ENCODE measurements at places on chromosomes 7 and 10.

DNA sequence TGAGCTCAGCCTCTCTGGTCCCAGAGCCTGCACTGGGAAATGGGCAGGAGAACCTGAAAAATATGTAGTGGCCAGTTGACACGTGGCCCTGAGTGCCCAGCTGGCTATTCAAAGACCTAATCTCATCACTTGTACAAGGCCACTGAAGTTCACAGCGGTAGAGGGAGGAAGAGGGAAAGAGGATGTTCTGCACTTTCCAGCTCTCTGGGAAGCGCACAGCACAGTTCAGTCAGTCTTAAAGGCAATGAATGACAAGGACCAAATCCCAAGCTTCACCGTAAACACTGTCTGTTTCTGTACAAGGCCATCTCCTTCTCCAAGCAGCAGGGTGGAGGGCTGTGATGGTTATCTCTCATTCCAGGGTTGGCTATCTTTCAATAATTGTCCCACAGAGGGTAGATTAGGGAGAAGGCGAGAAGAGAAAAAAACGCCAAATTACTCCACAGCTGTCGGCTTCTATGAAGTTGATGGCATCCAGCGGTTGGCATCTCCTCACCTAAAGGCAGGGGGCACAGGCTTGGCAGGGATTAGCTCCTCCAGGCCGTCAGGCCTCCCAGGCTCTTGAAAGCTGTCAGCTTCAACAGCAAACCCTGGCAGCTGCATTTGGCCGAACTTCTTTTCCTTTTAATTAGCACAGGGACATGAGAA is 10.6 kb downstream of the SFMBT2 start:
- no peak for DNase-seq

DNA sequence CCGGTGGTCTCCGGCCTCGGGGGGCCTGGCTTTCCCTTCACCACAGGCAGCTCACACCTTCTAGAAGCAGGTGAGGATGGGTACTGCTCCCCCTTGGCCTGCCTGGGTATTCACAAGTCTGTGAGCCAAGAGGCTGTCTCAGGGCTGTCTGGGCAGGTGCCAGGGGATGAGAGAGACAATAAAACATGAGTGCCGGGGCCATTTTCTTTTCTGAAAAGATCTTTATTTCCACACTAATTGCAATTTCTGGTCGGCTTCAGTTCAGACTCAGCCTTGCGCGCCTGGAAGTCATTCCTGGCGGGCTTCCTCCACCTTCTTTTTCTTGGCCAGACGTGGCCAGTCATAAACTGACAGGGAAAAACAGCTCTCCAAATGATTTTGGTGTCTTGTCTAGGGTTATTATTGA is 171.2 kb downstream of the ARHGAP12 start:
- peak; percentile 79 for DNase-seq

- no peak for DNase-seq
These were observed 170.7 kb downstream of the HERPUD2 start for GRCh38 chr7:35524112-35524804.

- DNase-seq, result no peak
These were observed 48.9 kb upstream of the ENO4 start for GRCh38 chr10:116800286-116800929.

DNA sequence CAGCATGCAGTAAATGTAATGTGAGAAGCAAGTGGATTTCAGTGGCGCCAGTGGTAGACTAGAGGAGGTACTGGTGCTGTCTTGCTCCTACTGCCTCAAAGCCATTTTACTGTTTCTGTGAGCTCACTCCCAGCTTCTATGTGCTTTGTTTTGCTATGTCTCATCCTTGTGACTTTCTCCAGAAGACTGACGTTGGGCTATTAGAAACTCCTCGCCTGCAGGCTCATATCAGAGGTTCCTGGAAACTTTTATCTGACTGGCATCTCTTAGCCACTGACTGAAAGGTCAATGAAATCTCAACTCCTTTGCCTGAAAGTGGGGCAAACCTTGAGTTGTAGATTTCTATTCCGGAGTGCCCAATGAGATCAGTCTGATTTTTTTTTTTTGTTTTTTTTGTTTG is 66.4 kb upstream of the SORCS1 start:
- no peak for DNase-seq
